ENCODE measurements at places on chromosomes 2 and 18. TPM values are rescaled to one million over a fixed set of nuclear protein-coding genes. Genes with fewer than 3 reads are reported as not detected.

The STPG4 gene
- total RNA-seq = 0.75 TPM

The MEP1B gene
- total RNA-seq = not detected

The PLGLB1 gene
- total RNA-seq = 9.0 TPM

The XRCC5 gene
- total RNA-seq = 170 TPM

The CD207 gene
- not detected for total RNA-seq

The ANO7 gene
- 5.4 TPM for total RNA-seq

The MCEE gene
- 16.4 TPM for total RNA-seq

The SCN7A gene
- 5.0 TPM for total RNA-seq

The CPLX4 gene
- not detected for total RNA-seq

The CELF4 gene
- total RNA-seq = not detected

The NEU2 gene
- total RNA-seq = not detected

The DHRS9 gene
- total RNA-seq = 0.52 TPM

The DUSP19 gene
- total RNA-seq = 8.1 TPM

The TCF7L1 gene
- 35.7 TPM for total RNA-seq

The ASXL3 gene
- 5.1 TPM for total RNA-seq

The EVX2 gene
- not detected for total RNA-seq

The CROCC2 gene
- total RNA-seq = 0.45 TPM

The UGT1A5 gene
- not detected for total RNA-seq

The PLCL1 gene
- total RNA-seq = 11.6 TPM

The NFU1 gene
- 45.3 TPM for total RNA-seq

The METTL21A gene
- total RNA-seq = 6.7 TPM

The ABCG8 gene
- total RNA-seq = not detected
